ENCODE measurements at places on chromosomes 1 and 21. TPM values are rescaled to one million over a fixed set of nuclear protein-coding genes. Genes with fewer than 3 reads are reported as not detected.

DNA sequence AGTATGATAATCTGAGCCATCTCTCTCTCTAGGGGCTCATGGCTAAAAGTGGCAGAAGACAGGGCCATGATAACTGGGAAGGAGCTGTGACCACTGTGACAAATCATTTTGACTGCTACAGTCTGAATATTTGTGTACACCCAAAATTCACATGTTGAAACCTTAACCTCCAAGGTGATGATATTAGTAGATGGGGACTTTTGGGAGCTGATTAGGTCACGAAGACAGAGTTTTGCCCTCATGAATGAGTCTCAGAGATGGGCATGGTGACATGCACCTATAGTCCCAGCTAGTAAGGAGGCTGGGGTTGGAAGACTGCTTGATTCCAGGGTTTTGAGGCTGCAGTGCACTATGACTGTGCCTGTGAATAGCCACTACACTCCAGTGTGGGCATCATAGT is 174.9 kb downstream of the PLD5 start:
- H3K4me1 ChIP-seq, result no peaks in the 10 kb centered on the region
- no peaks in the 10 kb centered on the region for H3K36me3 ChIP-seq
- no peak for DNase-seq
- H3K27ac ChIP-seq, result no peak overlapping the region
- no peak overlapping the region for H3K4me3 ChIP-seq
- no peaks in the 10 kb centered on the region for H3K27me3 ChIP-seq

The LY9 gene
- 0.63 TPM for polyA plus RNA-seq

DNA sequence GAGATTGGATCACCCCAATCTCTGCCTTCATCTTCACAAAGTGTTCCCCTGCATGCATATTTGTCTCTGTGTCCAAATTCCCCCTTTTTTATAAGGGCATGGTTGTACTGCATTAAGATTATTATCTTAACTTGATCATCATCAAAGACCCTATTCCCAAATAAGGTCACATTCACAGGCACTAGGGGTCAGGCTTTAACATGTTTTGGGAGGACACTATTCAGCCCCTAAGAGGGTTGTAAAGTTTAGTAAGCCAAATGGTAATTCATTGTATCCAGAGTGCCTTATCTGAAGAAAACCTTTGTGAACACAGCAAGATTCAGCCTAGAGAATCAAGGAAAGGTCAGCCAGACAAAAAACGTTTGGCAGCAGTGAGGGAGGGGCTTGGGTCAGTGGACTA is 317.6 kb upstream of the PLD5 start:
- no peak for DNase-seq
- no peaks in the 10 kb centered on the region for H3K4me1 ChIP-seq
- no peak overlapping the region for H3K27ac ChIP-seq

GRCh38 chr1:30232288-30232899 is 491.0 kb downstream of the MATN1 start:
- H3K4me3 ChIP-seq, result no peak overlapping the region
- no peaks in the 10 kb centered on the region for H3K4me1 ChIP-seq
- no peaks in the 10 kb centered on the region for H3K36me3 ChIP-seq
- no peaks in the 10 kb centered on the region for H3K27me3 ChIP-seq

DNA sequence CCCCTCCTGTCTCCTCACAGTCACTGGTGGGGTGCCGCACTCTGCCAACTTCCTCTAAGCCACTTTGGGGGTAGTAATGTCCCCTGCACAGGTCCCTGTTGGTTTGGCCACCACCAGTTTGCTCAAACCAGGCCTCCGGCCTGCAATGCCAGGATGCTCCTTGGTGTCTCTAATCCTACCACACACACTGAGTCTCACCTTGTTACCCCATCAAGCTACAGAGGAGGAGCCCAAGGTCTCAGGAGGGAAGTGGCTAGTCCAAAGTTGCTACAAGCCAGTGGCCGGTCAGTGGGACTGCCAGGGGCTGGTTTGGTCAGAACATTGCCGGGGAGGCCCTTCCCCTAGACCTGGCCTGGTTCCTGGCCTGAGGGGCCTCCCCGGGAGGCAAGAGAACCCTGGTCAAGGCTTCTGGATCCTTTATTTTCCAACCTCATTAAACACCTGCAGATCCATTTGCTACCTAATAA is 21.5 kb upstream of the LRP8 start:
- no peaks in the 10 kb centered on the region for H3K36me3 ChIP-seq
- no peaks in the 10 kb centered on the region for H3K27me3 ChIP-seq
- no peak overlapping the region for H3K27ac ChIP-seq
- H3K4me3 ChIP-seq, result no peak overlapping the region
- no peaks in the 10 kb centered on the region for H3K4me1 ChIP-seq
- no peak for DNase-seq

All from stomach (tissue), 19 donors.